ENCODE measurements at places on chromosomes 6 and 20.

GRCh38 chr20:16195671-16196070, 377.6 kb downstream of the KIF16B start:
- no peak for DNase-seq
- H3K36me3 ChIP-seq = no peaks in the 10 kb centered on the region
- H3K4me3 ChIP-seq = no peak overlapping the region
- no peaks in the 10 kb centered on the region for H3K27me3 ChIP-seq
- H3K27ac ChIP-seq = no peak overlapping the region

GRCh38 chr6:170048615-170049256, 242.1 kb downstream of the DLL1 start:
- H3K27ac ChIP-seq = no peak overlapping the region
- H3K36me3 ChIP-seq = no peaks in the 10 kb centered on the region
- no peak for DNase-seq
- H3K4me3 ChIP-seq = no peak overlapping the region

GRCh38 chr6:33455051-33455450, 675 bp downstream of the ZBTB9 start:
- H3K27ac ChIP-seq = peak overlapping the region; percentile 88
- H3K36me3 ChIP-seq = peaks cover 33% of the 10 kb centered on the region
- peaks cover 26% of the 10 kb centered on the region for H3K4me1 ChIP-seq

- no peak for DNase-seq
- H3K27ac ChIP-seq = no peak overlapping the region
- no peaks in the 10 kb centered on the region for H3K36me3 ChIP-seq
- H3K4me3 ChIP-seq = no peak overlapping the region
Observed at GRCh38 chr6:44289726-44290260, 19.5 kb downstream of the TMEM151B start.

DNA sequence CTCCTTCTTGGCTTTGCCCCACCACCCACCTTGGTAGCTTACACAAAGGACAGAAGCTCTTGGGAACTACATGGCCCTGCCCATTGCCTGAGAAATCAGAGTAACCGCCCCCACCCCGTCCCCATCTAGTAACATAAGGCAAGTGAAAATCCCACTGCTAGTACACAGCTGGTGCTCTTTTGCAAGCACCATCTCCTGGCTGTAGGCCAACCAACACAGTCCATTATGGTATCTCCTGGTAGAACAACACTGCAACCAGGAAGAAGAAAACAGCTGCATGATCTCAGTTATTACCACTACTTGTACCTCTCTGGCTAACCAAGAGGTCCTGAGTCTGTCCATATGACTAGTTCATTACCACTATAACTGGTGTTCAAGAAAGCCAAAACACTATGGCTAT, 841.1 kb upstream of the MANEA start:
- H3K27me3 ChIP-seq = no peaks in the 10 kb centered on the region
- H3K4me3 ChIP-seq = no peak overlapping the region
- no peak overlapping the region for H3K27ac ChIP-seq
- no peak for DNase-seq
- H3K36me3 ChIP-seq = no peaks in the 10 kb centered on the region

GRCh38 chr20:37142708-37143107, 36.4 kb upstream of the RPN2 start:
- no peak overlapping the region for H3K27ac ChIP-seq
- H3K4me3 ChIP-seq = no peak overlapping the region
- no peaks in the 10 kb centered on the region for H3K4me1 ChIP-seq
- no peaks in the 10 kb centered on the region for H3K27me3 ChIP-seq
- DNase-seq = no peak

DNA sequence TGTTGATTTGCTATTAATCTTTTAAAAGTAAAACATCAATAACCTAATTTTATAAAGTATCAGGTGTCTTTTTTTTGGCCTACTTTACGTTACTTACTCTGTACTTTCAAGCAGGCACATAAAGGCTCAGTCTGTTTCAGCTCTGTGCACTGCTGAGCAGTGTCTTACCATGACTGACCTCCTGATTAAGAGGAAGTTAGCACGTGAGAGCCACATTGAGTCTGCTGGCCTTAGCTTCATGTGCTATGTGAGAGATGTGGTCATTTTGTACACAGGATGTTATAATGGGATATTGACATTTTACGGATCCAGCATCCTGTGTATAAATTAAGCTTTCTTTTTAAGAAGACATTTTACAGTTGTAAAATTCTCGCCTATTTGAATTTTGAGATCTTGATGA, 31.9 kb downstream of the ARID1B start:
- H3K27me3 ChIP-seq = no peaks in the 10 kb centered on the region
- peak overlapping the region; percentile 44 for H3K4me3 ChIP-seq
- H3K4me1 ChIP-seq = peaks cover 88% of the 10 kb centered on the region
- peak overlapping the region; percentile 47 for H3K27ac ChIP-seq
- DNase-seq = no peak
- H3K36me3 ChIP-seq = peaks cover 17% of the 10 kb centered on the region

GRCh38 chr6:53504512-53504911, 40.4 kb downstream of the GCLC start:
- no peak overlapping the region for H3K4me3 ChIP-seq
- peaks cover 69% of the 10 kb centered on the region for H3K36me3 ChIP-seq
- H3K27me3 ChIP-seq = no peaks in the 10 kb centered on the region
- H3K27ac ChIP-seq = no peak overlapping the region
- no peak for DNase-seq

DNA sequence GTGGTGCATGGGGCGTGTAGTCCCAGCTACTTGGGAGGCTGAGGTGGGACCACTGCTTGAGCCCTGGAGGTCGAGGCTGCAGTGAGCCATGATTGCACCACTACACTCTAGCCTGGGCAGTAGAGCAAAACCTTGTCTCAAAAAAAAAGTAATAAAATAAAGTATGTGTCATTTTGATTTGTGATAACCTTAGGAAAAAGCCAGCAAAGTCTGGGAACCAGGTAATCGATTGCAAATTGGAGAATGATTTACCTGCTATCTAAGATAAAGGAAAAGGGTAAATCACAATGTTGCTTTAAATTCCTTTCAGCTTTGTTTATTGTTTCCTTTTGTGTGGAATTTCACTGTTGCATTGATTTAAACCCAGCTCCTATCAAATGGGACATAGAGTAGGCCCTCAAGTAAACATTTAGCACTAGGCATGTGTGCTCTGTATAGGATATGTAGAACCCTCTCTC, 59.0 kb downstream of the SGK1 start:
- H3K4me3 ChIP-seq = no peak overlapping the region
- H3K36me3 ChIP-seq = no peaks in the 10 kb centered on the region
- no peaks in the 10 kb centered on the region for H3K27me3 ChIP-seq
- no peak overlapping the region for H3K27ac ChIP-seq
- DNase-seq = no peak
- H3K4me1 ChIP-seq = no peaks in the 10 kb centered on the region

DNA sequence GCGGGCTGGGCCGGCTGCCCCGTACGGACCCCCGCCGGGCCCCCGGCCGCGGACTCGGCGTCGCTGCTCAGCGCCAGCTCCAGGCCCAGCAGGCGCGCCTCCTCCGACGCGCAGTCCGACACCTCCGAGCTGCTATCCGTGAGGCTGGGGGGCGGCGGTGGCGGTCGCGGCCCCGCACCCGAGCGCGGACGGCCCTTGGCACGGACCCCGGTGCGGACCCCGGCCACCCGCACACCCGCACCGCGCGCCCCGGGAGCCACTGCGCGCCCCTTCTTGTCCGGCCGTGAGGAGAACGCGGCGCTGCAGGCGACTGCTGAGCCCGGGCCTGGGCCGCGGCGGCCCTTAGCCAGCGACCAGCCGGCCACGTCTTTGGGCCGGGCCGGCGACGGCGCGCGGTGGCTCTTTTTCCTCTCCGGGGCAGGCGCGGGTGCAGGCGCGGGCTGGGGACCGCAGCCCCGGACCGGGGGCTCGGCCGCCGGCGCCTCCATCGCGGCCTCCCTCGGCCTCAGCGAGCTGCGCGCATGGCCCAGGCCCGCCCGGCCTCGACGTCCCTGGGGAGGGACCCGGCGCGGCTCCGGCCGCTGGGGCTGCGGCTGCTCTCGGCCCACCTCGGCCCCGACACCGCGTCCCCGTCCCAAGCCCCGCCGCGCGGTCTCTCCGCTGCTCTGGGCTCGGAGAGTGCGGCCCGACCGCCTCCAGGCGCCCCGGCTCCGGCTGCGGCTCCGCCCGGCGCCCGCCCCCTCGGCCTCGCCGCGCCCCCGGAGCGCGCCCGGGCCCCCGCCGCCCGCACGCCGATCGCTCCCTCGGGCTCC, 12.9 kb upstream of the TLDC2 start:
- no peak for DNase-seq
- H3K4me3 ChIP-seq = no peak overlapping the region
- peaks cover 71% of the 10 kb centered on the region for H3K4me1 ChIP-seq
- peaks cover 7% of the 10 kb centered on the region for H3K36me3 ChIP-seq
- H3K27ac ChIP-seq = no peak overlapping the region

DNA sequence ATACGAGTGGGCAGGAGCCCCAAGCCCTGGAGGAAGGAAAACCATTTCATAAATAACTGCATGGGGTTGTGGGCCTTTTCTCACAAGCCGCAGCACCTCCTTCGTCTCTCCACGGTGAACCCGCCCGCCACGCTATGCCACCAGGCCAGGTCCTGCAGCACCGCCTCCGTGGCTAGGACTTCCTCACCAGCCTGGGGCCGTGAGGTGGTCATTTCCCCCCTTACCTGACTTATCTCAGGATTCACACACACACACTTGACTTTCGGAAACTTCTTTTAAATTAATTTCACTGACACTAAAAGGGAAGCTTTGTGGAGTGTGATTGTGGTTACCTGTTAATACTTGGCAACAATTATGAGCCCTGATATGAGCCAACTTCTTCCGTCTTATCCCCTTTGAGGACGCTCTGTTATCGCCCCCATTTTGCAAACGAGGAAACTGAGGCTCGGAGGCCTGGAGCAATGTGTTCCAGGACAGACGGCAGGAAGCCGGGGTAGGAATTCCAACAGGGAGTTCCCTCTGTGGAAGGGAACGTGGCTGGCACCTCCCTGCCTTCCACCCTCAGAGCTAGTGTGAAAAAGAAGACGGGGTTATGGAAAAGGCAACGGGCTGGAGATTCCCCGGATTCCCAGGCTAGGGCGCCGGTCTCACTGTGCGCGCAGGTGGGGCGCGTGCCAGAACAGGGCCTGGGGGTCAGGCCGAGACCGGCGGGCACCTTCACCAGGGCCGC, 817 bp upstream of the SLCO4A1 start:
- H3K27me3 ChIP-seq = no peaks in the 10 kb centered on the region
- peaks cover 35% of the 10 kb centered on the region for H3K4me1 ChIP-seq
- DNase-seq = no peak
- H3K4me3 ChIP-seq = peak overlapping the region; percentile 87
- H3K36me3 ChIP-seq = no peaks in the 10 kb centered on the region

DNA sequence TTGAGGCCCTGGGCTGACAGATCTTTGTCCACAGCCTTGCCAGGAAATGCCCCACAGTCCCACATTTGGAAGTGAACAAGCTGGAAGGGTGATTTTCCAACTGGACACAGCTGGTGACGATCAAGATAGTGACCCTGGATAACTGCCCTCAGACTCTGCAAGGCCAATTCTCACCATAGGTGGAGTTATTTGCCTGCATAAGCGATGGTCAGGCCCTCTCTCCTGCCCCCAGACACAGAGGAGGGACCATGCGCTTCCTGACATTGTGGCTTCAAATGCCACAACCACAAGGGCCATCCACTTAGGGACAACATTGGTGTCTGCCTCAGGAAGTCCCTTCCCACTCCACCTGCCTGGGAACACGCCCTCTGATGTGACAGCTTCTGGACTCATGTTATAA, 96.0 kb downstream of the JPH2 start:
- peaks cover 15% of the 10 kb centered on the region for H3K27me3 ChIP-seq
- H3K27ac ChIP-seq = no peak overlapping the region
- no peak overlapping the region for H3K4me3 ChIP-seq

DNA sequence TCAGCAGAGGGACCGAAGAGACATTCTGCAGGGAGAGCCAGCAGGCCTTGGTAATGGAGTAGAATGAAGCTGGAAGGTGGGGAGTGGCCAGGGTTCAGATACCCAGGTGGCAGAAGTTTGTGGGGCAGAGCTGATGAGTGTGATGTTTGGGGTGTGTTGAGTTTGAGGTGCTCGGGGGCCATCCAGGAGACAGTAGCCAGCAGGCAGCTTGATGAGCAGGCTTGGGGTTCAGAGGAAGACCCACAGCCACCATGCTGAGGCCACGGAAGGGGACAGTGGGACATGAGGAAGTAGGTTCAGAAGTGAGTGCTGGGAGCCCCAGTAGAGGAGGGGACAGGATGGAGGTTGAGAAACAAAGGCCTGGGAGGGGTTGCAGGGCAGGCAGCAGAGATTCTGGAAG, 11.1 kb upstream of the FOXS1 start:
- peaks cover 13% of the 10 kb centered on the region for H3K4me1 ChIP-seq
- no peak overlapping the region for H3K27ac ChIP-seq
- no peaks in the 10 kb centered on the region for H3K36me3 ChIP-seq
- peaks cover 9% of the 10 kb centered on the region for H3K27me3 ChIP-seq
- no peak for DNase-seq

GRCh38 chr6:46556053-46556452, 64.8 kb upstream of the RCAN2 start:
- H3K4me3 ChIP-seq = no peak overlapping the region
- H3K36me3 ChIP-seq = no peaks in the 10 kb centered on the region
- H3K27me3 ChIP-seq = peaks cover 5% of the 10 kb centered on the region
- H3K27ac ChIP-seq = no peak overlapping the region
- no peak for DNase-seq
- peaks cover 15% of the 10 kb centered on the region for H3K4me1 ChIP-seq

DNA sequence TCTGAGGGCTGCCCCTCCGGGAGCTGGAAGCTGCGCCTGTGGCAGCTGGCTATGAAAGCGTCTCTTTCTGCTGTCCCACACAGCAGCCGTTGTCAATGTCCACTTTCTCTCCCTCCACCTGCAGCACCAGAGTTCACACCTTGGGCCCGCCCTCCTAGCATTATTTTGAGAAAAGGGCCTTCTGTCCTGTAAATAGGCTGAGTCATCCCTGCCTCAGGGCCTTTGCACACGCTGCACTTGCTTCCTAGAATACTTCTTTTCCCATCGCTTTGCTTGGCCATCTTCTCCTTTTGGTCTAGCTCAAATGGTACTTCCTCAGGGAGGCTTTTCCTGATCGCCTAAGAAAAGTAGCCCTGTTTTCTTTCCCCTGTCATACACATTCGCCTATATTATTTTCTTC, 69.3 kb upstream of the ZNFX1 start:
- no peaks in the 10 kb centered on the region for H3K36me3 ChIP-seq
- H3K27ac ChIP-seq = no peak overlapping the region
- no peak for DNase-seq

GRCh38 chr6:25014791-25015560, 79.2 kb upstream of the RIPOR2 start:
- H3K27ac ChIP-seq = peak overlapping the region; percentile 60
- H3K4me3 ChIP-seq = peak overlapping the region; percentile 20
- peaks cover 53% of the 10 kb centered on the region for H3K36me3 ChIP-seq
- no peaks in the 10 kb centered on the region for H3K27me3 ChIP-seq
- peaks cover 71% of the 10 kb centered on the region for H3K4me1 ChIP-seq

DNA sequence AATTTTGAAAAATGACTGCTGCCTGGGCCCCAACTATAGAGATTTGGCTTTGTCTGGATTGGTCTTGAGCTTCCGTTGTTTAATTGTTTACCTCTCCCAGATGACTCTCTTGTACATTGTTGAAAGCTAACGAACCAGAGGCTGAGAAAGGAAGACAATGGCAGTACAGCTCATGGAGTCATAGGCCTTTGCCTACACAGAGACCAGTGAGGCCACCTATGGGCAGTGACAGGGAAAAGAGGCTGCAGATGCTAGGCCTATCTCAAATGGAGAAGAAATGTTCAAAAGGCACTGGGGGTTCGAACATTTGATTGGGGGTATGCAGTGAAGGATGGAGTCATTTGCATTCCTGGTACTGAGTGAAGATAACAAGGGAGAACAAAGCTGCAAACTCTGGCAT, 29.1 kb downstream of the OPN5 start:
- no peak for DNase-seq
- H3K4me3 ChIP-seq = no peak overlapping the region
- no peaks in the 10 kb centered on the region for H3K36me3 ChIP-seq
- H3K27ac ChIP-seq = no peak overlapping the region
- peaks cover 3% of the 10 kb centered on the region for H3K27me3 ChIP-seq

GRCh38 chr6:4435981-4436445, 300.6 kb upstream of the ECI2 start:
- H3K36me3 ChIP-seq = no peaks in the 10 kb centered on the region
- H3K27me3 ChIP-seq = peaks cover 6% of the 10 kb centered on the region
- H3K4me3 ChIP-seq = no peak overlapping the region
- no peak overlapping the region for H3K27ac ChIP-seq

All from activated B cell treated with CpG ODN at 0.5 μM for 24 hours (primary cell).